T1000 (cell line): ENCODE measurements at places on chromosomes 12 and 14.

DNA sequence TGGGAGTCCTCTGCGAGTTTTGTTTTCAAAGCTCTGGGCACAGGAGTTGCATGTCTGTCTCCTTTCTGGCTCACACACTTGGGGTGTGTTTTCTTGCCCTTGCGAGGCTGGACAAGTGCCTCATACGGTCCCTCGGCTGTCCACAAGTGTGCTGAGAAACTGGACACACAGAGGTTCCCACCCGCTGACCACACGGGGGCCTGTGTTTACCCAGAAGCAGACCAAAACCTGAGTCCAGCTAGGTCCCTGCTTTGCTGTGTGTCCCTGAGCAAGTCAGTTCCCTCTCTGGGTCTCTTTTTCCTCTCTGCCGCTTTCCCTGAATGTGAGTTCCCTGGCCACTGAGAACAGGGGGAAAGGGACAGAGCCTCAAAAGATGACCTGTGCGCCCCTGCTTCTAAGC lies 678 bp upstream of the OAS2 start:
- DNase-seq: no peak

DNA sequence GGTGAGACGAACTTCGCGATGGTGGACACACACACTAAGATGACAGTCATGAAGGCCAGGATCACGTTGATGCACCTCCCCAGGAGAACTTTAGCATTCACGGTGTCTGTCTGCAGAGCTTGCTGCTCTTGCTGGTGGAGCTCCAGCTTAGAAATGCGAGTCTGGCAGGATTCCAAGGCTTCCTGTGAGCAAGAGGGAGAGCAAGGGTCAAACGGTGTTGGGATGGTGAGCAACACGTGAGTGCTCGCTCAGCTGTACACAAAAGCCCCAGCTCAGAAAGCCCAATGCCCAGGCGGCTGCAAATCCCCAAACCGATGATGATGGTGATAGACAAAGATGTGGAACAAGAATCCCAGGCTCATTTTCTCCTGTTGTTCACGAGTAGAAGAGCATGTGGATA lies 78.8 kb downstream of the TMCC3 start:
- peak; percentile 39 for DNase-seq

DNA sequence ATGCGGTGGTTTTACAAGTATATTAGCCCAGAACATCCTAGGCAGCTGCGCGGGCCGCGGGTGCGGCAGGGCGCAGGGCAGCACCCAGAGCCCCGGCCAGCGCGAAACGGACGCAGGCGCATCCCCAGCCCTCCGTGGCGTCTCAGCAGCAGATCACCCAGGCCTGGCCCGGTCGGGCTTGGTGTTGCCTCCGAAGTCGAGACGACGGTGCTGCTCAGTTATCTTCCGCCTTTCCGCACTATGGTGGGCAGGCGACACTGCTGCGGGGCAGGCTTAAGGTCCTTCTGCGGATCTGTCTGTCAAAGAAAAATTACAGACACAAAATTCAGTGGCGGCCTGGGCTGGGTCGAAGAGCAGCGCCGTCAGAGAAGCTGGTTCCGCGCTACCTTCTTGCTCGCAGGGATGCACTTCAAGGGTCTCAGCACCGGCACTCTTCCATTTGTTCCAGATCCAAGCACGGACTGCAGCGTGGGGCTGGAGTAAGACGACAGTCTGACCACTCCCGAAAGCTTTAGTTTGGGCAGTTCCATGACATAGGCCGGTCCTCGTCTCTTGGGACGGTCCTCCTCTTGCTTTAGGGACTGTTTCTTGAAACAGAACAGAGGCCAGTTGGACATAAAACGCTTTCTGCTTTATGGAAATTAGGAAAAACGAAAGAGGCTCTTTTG lies 75.8 kb downstream of the MOK start:
- DNase-seq: no peak

GRCh38 chr12:3747976-3748619 lies 4.8 kb downstream of the CRACR2A start:
- no peak for DNase-seq

DNA sequence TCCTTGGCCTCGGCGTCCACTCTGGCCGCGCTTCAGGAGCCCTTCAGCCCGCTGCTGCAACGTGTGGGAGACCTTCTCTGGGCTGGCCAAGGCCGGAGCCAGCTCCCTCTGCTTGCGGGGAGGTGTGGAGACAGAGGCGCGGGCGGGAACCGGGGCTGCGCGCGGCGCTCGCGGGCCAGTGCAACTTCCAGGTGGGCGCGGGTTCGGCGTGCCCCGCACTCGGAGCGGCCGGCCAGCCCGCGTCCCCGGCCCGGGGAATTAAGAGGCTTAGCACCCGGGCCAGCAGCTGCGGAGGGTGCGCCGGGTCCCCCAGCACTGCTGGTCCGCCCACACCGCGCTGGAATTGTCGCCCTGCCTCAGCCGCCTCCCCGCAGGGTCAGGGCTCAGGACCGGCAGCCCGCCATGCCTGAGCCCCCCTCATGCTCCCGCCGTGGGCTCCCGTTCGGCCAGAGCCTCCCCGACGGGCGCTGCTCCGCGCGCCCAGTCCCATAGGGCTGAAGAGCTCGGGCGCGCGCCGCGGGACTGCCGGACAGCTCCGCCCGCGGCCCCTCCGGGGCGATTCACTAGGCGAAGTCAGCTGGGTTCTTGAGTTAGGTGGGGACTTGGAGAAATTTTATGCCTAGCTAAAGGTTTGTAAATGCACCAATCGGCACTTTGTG lies 673.9 kb downstream of the SLC16A7 start:
- no peak for DNase-seq

DNA sequence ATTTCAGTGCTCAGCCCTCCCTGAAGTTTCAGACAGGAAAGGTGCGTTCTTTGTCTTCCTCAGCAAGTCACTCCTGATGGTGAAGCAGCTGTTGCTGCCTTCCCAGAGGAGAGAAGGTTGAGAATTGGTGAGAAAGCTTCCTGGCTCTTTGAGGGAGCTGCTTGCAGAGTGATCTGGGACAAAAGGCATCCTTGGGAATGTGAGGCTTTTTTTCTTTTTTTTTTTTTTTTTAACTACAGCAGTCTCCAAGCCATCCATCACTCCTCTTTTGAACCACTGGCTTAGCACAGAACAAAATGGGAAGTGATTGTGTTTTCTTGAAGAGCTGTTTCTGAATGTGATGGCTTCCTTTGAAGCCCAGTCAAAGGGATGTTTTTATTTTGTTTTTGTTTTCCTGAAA lies 120.4 kb upstream of the LRIG3 start:
- no peak for DNase-seq

- no peak for DNase-seq
These were observed 266.4 kb downstream of the NAV3 start for GRCh38 chr12:78096909-78097597.
